Mesendoderm (in vitro differentiated cells): ENCODE measurements at places on chromosomes 12 and 14.

GRCh38 chr14:78836777-78837176 is 666.6 kb downstream of the NRXN3 start:
- DNase-seq = peak; percentile 94

- DNase-seq = peak; percentile 90
Observed at GRCh38 chr14:71321574-71322315, 414.5 kb downstream of the PCNX1 start.

DNA sequence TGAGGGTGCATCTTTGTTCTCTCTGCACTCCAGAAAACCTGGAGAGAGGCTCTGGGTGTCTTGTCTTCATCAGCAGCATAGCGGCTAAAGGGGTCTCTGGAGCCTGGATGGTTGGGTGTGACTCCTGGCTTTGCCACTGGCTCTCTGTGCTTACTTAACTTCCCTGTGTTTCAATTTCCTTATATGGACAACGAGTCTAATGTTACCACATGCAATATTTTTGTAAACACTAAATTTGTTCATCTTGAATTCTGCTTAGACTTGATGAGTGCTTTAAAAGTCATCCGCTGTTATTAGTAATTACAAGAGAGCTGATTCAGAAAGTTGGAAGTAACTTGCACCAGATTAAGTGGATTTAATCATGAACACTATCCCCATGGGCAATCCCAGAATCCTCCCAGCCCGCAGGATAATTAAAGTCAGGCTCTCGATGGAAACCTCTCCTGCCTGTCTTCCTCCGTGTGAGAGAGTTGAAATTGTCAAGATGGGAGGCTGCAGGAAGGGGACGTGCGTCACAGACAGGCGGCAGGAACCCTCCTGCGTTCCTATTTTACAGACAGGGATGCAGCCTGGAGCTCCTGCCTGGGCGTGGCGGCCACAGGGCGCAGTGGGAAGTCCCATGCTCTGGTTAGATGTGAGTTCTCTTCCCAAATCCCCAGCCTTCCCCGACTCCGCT is 201.2 kb downstream of the TTC8 start:
- DNase-seq = no peak

- peak; percentile 37 for DNase-seq
Observed at GRCh38 chr14:53295985-53296582, 143.0 kb upstream of the DDHD1 start.

GRCh38 chr14:50875359-50876070 is 3.7 kb downstream of the ABHD12B start:
- no peak for DNase-seq

GRCh38 chr12:111297703-111298426 is 71.0 kb downstream of the PHETA1 start:
- peak; percentile 64 for DNase-seq

GRCh38 chr12:67471810-67472209 is 176.7 kb upstream of the DYRK2 start:
- DNase-seq = no peak

- DNase-seq = no peak
Observed at GRCh38 chr12:117167769-117168168, 22.5 kb downstream of the FBXO21 start.

- no peak for DNase-seq
Observed at GRCh38 chr12:132190012-132190755, 45.9 kb downstream of the NOC4L start.

DNA sequence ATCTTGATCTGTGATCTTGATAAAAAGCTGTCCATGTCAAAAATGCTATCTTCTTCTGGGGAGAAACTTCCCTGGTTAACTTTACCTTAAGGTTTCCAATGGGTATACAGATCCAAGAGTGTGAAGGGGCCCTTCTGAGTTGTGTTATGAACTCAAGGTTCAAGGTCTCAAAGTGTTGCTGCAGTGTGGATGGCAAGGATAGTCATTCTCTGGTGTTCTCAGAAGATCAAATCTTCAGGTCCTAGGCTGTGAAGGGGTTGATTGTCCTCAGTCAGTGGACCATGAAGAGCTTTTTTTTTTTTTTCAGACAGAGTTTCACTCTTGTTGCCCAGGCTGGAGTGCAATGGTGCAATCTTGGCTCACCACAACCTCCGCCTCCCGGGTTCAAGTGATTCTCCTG is 114.4 kb downstream of the SPTSSA start:
- no peak for DNase-seq

- no peak for DNase-seq
Observed at GRCh38 chr12:47801170-47801903, 18.4 kb downstream of the HDAC7 start.

DNA sequence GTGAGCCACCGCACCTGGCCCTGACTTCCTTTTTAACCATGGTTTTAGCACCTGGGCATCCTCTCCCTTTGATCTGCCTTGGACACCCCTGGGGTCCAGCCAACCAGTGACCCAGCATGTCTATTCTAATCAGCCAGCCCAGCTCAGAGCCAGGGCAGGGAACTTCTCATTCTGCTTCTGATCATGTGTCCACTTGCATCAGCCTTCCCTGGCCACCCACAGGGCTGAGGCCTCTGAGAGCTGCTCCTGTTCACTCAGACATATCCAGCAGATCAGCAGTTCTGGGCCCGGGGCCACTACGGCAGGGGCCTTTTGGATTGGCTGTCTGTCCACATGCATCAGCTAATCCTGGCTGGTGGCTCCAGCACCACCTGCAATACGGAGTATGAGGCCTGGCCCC is 117.9 kb upstream of the MAP1LC3B2 start:
- no peak for DNase-seq

DNA sequence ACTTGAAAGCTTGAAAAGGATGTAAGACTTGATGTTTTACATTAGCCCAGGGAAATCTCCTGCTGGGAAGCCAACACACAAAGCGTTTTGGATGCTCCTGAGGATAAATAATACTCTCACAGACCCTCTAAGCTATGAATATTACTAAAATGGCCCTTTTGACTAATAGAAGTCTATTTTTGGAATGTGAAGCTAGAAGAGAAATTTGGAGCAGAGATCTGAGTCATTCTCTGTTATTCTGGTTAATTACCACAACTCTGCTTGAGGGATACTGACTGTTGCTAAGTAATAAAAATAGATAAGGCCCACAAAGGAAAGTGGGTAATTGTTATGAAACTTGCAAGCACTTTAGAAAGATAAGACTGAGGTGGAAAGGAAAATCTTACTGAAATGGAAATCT is 346.2 kb upstream of the STXBP6 start:
- DNase-seq = no peak

DNA sequence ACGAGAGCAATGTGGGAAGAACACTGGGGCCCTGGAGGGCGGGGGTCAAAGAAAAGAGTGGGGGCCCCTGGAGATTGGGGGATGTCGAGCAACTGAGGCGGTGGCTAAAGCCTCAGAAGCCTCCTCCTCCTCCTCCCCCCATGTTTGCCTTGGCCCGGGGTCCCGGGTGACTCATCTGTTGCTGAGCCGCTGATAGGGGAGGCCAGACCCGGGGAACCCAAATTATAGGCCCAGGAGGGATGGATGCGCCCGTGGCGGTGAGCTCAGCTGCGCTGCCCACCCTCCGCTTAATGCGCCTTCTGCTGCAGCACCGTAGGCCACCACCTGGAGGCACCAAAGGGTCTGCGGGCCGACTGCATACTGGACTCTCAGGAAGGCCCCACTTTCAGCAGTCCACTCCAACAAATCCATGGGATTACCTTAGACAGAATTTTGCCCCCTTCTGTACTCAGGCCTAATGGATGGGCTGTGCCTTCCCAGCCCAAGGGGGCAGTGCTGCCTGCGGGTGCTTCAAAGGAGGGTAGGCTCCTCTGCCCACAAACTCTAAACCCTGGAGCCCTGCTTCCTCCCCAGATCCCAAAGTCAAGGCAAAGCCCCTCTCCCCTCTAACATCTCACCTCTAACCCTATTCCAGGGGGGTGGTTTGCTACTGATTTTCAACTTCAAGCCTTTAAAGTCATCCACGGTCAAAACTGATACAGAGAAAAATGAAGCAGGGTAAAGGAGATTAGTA is 2.6 kb upstream of the WNT10B start:
- no peak for DNase-seq

GRCh38 chr12:109702111-109702841 is 11.3 kb upstream of the FAM222A start:
- DNase-seq = no peak

DNA sequence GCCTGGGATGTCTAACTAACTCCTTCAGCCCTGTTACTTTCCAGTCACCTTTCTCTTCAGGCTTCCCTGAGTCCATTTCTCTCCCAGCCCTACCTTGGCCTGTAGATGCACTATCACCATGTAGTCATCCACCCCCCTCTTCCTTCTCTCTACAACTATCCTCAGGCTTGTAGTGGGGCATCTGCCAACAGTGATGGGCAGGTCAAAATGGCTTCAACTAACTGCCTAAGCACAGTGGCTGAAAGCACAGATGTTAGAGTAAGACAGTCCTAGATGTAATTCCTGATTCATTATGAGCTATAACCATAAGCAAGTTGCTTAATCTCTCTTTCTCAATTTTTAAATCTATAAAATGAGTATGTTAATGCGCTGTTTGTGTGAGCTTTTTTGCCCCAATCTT is 133.6 kb upstream of the NAV3 start:
- no peak for DNase-seq

DNA sequence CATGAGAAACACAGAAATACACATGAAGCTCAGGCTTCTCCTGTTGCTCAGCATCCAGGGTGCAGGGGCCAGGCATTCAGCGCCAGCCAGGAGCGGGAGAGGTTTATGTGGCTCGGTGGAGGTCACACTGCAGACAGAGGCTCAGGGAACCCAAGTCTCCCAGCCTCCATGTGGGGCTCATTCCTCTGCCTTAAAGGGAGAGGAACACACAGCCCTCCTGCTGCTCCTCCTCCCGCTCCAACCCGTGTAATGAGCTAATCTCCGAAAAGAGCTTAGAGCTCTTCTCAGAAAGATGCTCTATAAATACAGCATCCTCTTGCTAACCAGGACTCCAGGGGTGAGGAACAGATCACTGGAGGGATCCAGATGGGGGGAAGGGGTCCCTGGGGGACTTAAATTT is 28.2 kb downstream of the FGF6 start:
- DNase-seq = no peak

DNA sequence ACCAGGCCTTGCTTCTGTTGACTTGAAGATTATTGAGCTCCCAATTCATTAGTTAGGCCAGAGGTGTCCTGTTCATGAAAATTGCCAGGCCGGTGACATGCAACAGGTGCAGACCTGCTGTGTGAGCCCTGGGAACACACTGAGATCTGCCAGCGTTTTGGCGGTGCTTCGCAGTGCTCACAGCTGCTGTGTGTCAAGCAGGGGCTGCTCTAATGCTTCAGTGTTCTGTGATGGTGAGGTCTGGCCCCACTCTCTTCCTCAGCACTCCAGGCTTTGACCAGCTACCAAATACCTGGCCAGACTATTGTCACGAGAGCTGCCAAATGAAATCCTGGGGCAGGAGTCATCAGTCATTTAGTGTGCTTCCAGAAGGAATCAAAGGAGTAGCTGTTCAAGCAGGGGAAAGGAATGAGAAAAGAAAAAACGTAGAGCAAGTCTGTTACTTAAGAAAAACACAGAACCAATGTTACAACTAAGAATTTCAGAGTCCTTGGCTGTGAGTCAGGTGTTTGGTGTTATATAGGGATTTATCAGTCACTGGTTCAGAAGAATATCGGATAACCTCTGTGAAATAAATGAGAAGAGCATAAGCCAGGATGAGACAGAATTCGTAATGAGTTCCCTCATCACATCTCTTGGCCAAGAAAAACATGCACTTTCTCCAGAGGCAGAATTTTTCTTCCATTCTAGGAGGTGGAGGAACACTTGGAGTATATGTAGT is 150.8 kb downstream of the FBXL14 start:
- DNase-seq = no peak

DNA sequence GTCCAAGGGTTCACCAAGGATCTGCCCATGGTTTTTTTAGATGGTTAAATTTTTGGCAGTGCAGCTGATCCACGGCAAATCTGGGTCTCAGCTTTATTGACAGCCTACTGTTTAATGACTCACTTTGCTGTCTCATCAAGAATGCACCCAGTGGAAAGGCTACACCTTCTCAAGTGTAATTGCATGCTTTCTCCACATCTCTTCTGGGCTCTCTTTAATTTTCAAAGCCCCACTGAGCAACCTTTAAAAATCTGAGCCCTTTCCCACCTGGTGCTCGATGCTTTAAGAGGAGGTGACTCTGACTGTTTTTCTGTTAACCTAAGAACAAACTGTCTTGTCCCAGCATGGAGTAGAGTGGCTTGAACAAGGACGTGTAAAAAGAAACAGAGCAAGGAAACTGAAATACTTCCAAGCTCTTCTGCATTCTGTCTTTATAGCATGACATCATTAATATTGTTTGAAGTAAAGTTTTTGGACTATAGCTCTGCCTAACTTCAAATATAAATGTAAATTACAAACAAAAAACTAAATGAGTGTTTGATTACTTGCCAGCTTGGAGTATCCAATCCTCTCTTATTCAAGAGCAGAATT is 214.2 kb upstream of the KRR1 start:
- peak; percentile 60 for DNase-seq

DNA sequence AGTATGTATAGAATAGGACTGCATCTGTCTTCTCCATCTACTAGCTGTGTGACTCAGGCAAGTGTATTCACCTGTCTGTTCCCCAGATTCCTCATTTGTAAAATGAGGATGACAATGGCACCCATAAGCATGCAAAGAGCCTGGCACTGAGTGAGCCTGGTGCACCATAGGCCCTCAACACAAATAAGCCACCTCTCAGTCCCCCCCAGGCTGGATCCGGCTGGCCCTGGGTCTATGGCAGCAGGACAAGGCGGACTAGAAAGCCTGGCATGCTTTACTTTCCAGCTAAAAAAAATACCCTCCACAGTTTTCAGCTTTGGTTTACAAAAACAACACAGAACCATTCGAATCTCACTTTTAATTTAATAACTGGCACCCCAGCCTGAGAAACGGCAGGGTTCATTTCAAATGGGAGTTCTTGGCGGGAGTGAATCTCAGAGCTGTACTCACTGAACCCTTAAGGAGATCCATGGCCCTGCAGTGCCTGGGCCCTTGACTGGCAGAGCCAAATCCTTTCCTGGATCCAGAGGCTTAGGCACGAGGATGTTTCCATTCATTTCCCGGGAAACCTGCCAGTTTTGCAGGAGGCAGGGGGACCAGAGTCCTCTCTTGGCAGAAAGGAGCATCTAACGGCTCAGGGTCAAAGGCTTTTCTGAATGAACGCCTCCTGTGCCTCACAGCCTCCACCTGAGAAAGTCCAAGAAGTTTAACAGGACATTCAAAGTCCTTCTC is 17.7 kb downstream of the SYNE3 start:
- no peak for DNase-seq

- DNase-seq = no peak
Observed at GRCh38 chr12:5691943-5692342, 253.1 kb downstream of the ANO2 start.

GRCh38 chr12:62530596-62530995 is 64.0 kb downstream of the MON2 start:
- no peak for DNase-seq

DNA sequence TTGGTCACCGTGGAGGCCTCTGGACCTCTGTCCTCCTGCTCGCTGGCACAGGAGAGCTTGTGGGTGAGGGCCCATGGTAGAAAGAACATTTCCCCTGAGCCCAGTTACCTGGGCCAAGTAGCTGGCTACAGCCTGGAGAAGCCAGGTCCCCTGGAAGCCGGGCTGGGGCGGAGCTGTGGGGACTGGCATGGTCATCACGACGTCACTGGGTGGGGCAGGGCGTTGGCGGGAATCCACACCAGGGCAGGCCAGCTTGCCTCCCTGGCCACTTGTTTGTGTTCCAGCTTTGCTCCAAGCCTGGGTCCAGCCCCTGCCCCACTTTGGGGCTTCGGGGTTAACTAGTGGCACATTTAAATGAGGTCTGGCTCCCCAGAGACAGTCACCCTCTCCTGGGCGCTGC is 35.0 kb upstream of the SLC24A4 start:
- no peak for DNase-seq
